Activated effector memory CD4-positive, alpha-beta T cell treated with Interleukin-2 at 50 U/mL for 16 hours (primary cell): ENCODE measurements at places on chromosomes 7 and 10.

DNA sequence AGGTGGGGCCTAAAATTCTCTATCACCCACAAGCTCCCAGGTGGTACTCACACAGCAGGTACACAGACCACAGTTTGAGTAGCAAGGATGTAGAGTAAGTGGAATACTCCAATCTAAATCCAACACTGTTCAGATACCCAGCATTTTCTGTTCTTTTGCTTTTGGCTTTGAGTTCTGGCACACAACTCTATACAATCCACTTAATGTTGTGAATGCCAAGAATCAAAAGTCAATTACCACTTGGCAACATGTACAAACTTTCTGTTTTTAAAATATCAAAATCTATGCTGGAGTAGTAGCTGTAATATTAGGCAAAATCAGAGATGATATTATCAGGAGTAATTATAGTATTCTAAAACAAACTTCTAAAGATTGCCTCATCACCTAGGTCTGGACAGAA is 133.4 kb upstream of the LRRTM3 start:
- no peak for DNase-seq

- no peak for DNase-seq
Observed at GRCh38 chr10:14299556-14299955, 31.2 kb downstream of the FRMD4A start.

- no peak for DNase-seq
Observed at GRCh38 chr7:1703871-1704810, 34.1 kb downstream of the ELFN1 start.

DNA sequence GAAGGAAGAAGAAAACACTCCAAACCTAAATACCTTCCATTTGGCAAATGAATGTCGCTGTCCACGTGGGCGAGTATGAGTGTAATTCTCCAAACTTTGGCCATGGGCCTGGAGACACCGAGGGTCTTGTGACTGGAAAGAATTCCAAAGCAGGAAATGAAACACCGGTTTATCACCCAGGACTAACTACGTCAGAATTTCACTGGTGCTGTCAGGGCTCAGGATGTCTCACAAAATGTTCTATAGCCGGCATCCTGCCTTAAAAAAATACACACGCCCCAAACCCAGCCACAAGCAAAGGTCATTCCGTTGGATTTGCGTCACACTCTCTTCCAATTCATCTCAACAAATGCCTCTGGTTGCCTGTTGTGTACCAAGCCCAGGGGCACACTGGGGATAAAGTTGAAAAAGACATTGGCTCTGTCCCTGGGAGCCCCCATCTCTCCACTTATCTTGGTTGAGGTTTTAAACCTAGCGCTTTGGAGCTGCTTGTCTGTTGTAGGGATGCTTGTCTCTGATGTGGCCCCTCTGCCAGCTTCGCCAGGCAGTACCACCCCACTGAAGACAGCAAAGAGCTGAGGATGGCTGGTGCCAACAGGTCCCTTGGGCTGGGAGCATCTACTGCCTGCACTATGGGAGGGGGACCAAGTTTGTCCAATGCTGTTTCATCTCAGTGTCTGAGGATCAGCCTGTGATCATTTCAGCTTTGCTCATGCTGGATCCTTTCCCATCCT is 31.2 kb downstream of the GSTO2 start:
- DNase-seq = no peak

GRCh38 chr10:133537546-133538545 is 10.7 kb downstream of the CYP2E1 start:
- DNase-seq = no peak

- no peak for DNase-seq
Observed at GRCh38 chr10:6729861-6730344, 149.8 kb upstream of the PRKCQ start.

GRCh38 chr7:21617916-21618390 is 75.1 kb downstream of the DNAH11 start:
- no peak for DNase-seq

DNA sequence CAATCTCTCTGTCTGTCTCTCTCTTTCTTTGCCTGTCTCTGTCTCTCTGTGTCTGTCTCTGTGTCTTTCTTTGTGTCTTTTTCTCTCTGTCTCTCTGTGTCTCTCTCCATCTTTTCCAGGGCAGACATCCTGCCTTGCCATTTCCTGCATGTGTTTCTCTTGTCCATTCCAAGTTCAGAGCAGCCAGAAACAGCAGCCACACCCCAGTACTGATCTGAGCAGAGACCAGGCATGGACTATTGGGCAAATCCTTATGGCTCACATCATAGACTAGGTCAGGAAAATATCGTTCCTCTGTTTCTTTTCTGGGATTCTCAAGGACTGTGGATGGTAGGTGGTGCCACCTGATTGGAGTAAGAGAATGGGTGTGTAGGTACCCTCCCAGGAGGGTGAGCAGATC is 95.8 kb downstream of the RAMP3 start:
- DNase-seq = no peak

DNA sequence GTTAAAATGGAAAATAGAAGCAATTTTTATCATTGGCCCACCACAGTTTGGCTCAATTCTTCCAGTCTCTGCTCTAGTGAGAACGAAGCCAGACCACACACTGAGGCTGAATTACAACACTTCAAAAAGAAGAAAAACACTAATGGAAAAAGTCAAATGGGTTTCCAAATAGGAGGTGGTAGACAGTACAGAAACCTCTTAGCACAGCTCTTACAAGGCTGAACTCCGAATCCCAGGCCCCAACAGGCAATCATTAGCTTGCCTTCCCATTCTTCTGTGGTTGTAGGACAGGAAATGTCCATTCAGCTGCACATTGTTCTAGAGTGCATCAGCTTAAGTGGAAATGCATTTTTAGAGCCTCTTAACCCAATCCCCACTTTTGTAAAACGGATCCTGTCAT is 115.1 kb upstream of the MEOX2 start:
- DNase-seq = no peak

- no peak for DNase-seq
Observed at GRCh38 chr7:151311294-151311864, 30.2 kb upstream of the NUB1 start.

GRCh38 chr7:17988141-17988540 is 39.5 kb downstream of the PRPS1L1 start:
- DNase-seq = no peak

DNA sequence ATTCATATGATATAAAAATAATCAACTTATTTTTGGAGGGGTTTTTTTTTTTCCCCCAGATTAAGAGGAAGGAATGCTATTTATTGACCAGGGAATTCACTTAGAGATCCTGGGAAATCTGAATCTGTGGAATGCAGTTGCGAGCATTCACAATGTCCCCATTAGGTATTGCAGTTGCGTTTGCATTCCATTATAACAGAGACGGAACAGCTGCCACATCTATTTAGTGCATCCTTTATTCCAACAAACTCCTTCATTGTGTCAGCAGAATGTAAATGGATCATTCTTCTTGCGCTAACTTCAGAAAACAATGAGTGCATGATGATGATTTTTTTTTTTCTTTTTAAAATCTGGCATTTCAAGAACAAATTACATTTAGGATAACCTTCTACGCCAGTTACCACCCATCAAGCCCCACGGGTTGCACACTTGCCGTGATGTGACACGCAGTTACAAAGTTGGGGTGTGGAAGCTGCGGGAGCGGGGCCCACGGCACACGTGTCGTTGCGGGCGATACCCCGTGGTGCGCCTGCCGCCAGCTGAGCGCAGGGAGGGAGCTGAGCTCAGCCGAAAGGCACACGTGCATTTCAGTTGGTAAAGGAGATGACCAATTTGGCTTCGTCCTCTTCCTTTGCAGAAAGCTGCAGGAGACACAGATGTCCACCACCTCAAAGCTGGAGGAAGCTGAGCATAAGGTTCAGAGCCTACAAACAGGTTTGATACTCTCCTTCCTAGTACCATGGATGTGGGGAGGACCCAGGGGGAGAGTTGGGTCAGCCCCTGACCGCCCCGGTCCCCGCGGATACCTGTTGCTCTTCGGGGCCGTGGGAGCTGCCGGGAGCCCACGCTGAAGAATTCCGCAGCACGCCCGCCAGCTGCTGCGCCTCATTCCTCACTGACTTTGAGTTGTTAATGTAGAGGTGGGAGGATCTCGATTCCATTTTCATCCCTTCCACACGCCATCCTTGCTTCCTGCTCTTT is 175.3 kb upstream of the SH2B2 start:
- no peak for DNase-seq

GRCh38 chr10:44902941-44903545 is 8.1 kb upstream of the TMEM72 start:
- DNase-seq = no peak

GRCh38 chr10:51964630-51965029 is 265.2 kb upstream of the CSTF2T start:
- no peak for DNase-seq

DNA sequence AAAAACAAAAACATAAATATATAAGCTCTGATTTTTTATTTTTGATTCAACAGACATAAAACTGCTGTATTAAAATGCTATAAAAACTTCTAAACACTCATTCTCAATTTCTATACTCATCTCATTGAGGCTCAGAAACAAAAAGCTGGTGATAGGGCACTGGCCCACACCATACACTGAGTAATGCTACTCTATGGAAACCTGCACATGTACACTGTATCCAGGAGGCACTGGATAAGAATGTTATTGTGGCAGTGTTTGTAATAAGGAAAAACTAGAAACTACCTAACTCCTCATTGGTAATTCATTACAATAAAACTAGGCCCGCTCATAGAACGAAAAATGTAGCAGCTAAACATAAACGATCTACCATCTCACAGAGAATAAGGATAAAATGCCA is 23.1 kb downstream of the ERLIN1 start:
- no peak for DNase-seq

DNA sequence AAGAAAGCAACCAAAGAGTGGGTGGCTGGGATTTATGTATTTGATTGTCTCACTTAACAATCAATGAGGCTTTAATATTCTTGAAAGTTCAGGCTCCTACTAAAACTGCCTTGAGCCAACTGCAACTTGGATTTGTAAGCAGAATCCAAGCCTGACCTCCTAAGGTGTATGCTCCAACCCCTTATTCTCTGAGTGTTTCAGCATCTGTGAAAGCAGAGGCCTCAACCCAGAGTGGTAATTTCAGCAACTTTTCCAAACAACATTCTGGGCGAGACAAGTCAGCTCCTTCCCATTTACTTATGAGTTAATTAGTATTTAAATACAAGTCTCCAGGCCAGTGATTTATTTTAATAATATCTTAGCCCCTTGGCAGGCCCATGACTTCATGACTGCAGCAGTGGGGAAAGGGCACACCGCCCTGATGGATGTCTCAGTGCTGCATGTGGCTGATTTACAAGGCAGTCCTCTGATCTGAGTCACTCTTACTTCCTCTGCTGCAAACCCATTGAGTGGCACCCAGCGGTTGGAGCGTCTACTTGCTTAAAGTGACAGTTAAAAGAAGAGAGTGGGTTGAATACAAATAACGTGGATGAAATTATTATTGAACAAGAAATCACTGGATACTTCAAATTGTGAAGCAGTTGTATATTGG is 209.1 kb downstream of the TRIL start:
- DNase-seq = no peak

DNA sequence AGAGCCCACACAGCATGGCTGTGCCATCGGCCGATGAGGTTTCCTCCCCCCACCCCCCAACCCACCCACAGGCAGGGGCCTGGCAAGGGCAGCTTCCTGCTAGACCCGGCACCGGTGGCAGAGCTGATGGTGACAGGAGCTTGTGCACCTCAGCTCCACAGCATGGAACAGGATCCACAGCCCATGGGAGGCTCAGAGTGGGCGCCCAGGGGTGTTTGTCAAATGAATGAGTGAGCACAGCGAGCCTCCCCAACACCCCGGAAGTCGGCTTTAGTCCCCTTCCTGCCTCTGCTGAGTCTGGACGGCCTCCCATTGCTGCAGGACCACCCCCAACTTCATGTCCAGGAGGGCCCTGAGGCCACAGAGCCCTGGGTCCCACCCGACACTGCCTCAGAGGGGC is 68.9 kb downstream of the PDGFA start:
- DNase-seq = no peak

DNA sequence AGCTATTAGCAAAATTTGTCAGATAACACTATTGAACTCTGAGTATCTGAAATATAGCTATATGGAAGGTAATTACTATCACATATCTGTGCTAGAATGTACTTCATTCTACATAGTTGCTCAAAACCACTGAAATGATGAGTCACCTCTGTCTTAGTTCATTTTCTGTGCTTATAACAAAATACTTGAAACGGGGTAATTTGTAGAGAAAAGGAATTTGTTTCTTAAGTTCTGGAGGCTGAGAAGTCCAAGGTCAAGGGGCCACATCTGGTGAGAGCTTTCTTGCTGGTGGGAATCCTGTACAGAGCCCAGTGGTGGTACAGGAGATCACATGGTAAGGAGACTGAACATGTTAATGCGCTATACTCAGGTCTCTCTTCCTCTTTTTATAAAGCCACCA is 41.9 kb upstream of the TNKS2 start:
- no peak for DNase-seq

GRCh38 chr10:116049158-116049973 is 223.6 kb downstream of the GFRA1 start:
- DNase-seq = no peak

DNA sequence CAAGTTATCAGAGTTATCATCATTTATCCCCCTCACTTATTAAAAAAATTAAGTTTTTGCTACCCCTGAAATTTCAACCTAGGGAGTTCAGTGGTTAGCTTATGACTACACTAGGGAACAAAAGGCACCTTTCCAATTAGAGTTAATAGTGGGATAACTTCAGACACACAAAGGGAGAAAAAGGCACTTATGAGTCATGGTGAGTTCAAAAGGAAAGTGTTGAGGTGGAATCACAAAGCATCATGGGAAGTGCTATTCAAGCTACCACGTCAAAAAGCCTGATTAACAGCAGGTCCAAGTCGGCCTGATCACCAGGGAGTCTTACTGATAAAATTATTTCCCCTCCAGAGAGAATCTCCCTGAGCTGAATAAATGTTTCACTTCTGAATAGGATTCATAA is 165.7 kb downstream of the C7orf25 start:
- no peak for DNase-seq

GRCh38 chr7:70520611-70521010 is 611.3 kb upstream of the GALNT17 start:
- no peak for DNase-seq

GRCh38 chr10:119026301-119027110 is 3.0 kb upstream of the NANOS1 start:
- no peak for DNase-seq

- DNase-seq = no peak
Observed at GRCh38 chr10:34168439-34168838, 646.7 kb downstream of the PARD3 start.

DNA sequence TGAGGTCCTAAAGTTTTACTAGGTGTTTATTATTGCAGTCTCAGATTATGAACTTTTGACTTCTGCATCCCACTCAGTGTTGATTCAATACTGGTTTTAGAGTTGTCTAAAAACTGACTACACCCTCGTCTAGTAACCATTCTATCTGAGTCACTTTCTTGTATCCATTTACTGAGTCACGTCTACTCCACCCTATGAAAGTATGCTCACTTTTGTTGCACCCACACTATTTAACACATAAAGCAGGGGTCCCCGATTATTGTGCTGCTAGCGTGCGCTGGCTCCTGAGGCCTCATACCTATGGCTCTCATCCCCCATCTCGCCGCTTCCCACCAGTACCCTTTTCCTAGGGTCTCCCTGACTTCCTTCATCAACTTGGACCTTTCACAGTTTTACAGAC is 2.0 kb downstream of the SAMD9 start:
- DNase-seq = no peak
